HCT116 (cell line): ENCODE measurements at places on chromosomes 3 and 15. TPM values are rescaled to one million over a fixed set of nuclear protein-coding genes. Genes with fewer than 3 reads are reported as not detected.

The CALML4 gene
- total RNA-seq: 8.5 TPM

The NR2E3 gene
- total RNA-seq: 0.59 TPM

DNA sequence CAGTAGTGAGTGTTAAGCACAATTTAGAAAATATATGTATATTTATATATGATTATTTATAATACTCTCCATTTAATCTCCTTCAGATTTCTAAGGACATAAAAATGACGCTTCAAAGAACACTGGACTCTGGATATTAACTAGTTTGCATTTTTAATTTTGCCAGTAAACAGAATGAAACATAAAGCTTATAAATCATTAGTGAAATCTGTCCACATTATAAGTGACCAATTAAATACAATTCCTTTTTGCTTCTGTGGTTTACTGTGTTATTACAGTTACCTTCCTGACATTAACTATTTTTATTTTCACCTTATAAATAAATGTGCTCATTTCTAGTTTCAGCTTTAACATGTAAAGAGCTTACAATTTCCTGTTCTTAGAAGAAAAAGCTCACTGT, 1081.1 kb upstream of the EPHA6 start:
- no peak for DNase-seq

- DNase-seq: no peak
Observed at GRCh38 chr3:159805411-159805772, 183.2 kb upstream of the IL12A start.

- no peak for DNase-seq
Observed at GRCh38 chr15:26891448-26892181, 24.8 kb downstream of the GABRA5 start.

DNA sequence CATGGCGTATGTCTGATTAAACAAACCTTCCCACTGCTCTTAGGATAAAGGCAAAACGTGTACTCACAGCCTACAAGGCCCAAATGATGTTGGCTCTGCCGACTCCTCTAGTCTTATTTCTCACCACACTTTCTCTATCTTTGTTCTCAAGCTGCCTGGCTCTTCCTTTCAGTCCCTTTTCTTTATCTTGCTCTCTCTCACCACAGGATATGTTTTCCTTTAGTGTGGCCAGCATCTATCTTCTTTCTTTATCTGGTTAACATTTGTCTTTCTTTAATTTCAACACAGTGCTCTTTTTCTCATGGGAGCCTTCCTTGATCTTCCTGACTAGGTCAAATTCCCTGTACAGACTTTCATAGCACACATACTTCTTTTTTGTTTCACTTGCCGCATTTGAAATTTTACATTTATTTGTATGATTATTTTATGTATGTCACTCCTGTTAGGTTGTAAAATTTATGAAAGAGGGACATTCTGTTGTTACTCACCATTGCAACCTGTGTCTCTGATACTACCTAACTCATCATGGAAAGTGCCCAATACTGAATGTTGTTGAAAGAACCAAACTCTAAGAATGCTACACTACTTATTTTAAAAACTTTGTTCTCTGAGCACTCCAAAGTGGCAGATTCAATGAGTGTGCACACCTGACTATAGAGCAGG, 328.9 kb upstream of the CBLB start:
- no peak for DNase-seq

The CCR8 gene
- total RNA-seq: not detected

DNA sequence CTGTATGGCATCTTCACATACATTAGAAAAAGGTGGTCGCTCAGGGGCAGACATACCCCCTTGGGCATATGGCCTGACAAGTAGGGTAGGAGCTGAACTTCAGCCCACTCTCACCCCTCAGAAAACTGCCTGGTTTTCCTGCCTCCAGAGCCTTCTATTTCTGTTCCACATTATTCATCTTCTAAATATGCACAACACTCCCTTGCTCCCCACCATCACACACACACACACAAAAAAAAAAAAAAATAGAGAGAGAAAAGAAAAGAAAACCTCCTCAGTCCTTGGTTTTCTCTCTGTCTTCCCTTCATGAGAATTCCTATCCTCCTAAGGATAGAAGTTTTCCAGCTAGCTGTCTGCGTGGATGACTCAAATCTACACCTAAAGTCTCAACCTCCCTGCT, 5.6 kb upstream of the ROPN1 start:
- DNase-seq: no peak

The CCRL2 gene
- total RNA-seq: not detected

DNA sequence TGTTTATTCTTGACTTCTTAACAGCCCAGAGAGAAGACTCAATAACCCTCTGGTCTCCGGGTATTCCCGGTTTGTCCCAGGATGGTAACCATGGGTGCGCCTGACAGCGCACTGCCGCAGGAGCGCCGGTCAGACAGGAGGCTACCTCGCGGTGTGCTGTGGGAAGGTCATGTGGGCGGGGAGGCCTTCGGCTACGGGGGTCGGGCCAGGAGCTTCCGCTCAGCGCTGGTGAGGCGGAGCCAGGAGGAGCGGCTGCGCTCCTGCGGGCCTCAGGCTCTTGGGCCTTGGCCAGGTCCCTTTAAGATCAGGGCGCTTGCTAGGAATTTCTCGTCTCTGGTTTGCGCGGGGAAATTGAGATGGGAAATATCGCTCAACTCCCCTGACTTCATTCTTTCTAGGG, 182.3 kb upstream of the NDN start:
- DNase-seq: no peak

The KLHL40 gene
- total RNA-seq: not detected

DNA sequence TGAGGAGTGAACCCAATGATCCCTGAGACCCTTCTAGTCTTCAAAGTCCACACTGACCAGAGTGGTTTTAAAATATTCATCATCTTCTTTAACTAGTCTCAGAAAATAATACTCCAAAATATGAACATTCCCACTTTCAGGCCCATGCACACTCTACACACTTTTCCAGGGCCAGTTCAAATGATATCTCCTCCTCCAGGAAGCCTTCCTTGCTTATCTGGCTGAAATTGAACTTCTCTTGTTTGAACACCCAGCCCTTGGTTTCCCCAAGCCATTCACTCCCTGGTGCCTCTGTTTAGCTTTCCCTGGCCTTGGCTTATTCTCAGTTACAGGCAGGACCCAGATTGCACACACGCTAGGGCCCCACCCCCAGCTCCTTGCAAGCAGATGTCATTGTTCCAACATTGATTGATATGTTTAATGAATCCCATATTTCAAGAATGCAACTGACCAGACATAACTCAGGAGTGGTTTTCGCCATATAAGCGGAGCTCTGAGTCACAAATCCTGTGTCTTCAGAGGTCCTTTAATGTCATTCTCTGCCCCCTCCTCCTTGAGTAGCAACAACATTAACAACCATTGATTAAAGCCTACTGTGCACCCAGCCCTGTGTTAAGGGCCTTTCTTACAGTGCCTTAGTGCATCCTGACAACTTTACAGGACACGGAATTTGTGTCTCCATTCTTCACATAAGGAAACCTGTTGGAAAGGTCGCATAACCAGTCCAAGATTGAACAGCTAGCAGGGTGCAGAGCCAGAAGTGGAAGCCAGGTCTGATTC, 2.1 kb downstream of the ITGA11 start:
- no peak for DNase-seq

- no peak for DNase-seq
Observed at GRCh38 chr3:30368978-30369377, 237.4 kb upstream of the TGFBR2 start.

DNA sequence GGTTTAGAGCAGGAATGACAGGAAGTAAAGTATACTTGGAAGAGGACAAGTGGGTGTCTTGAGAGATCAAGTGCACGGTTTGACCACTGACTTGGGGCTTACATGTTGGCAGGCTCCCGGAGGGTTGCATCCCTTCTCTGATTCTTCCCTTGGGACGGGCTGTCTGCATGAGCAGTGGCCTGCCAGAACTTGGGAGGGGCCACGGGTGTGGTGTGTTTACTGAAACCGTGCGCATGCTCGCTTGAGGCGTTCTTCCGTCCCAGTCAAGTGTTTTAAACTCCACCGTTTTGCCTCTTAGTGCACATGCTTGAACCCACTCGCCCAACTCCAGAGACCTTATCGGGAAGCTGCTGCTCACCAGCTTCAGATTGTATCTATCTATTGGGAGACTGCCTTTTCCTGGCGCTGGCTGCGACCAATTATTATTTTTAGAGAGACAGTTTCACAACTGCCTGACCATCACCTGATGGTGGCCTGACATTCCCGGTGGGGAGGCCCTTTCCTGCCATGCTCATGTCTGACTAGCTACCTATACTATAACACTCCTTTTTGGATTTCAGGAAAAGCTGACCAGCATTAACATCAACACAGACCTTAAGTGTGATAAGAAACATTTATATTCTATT, 14.9 kb upstream of the C3orf22 start:
- no peak for DNase-seq

The NRROS gene
- total RNA-seq: 0.12 TPM
